ENCODE measurements at places on chromosomes 1 and 21. TPM values are rescaled to one million over a fixed set of nuclear protein-coding genes. Genes with fewer than 3 reads are reported as not detected.

Gene SUSD4
- total RNA-seq = 4.7 TPM

Gene CACNA1E
- 0.93 TPM for total RNA-seq

Gene FAM163A
- 1.5 TPM for total RNA-seq

Gene SH2D1B
- total RNA-seq = not detected

GRCh38 chr1:187991944-187992343 is 1163.2 kb downstream of the PLA2G4A start:
- H3K4me1 ChIP-seq = peaks cover 3% of the 10 kb centered on the region
- DNase-seq = no peak
- no peaks in the 10 kb centered on the region for H3K36me3 ChIP-seq
- no peaks in the 10 kb centered on the region for H3K27me3 ChIP-seq

- no peak overlapping the region for H3K27ac ChIP-seq
- no peak for DNase-seq
- H3K36me3 ChIP-seq = no peaks in the 10 kb centered on the region
- H3K27me3 ChIP-seq = no peaks in the 10 kb centered on the region
- H3K4me3 ChIP-seq = no peak overlapping the region
These were observed 412.1 kb downstream of the DPYD start for GRCh38 chr1:97508653-97509218.

- H3K4me1 ChIP-seq = no peaks in the 10 kb centered on the region
- DNase-seq = no peak
- H3K4me3 ChIP-seq = no peak overlapping the region
These were observed 130.2 kb upstream of the ATP1B1 start for GRCh38 chr1:168976267-168976666.

DNA sequence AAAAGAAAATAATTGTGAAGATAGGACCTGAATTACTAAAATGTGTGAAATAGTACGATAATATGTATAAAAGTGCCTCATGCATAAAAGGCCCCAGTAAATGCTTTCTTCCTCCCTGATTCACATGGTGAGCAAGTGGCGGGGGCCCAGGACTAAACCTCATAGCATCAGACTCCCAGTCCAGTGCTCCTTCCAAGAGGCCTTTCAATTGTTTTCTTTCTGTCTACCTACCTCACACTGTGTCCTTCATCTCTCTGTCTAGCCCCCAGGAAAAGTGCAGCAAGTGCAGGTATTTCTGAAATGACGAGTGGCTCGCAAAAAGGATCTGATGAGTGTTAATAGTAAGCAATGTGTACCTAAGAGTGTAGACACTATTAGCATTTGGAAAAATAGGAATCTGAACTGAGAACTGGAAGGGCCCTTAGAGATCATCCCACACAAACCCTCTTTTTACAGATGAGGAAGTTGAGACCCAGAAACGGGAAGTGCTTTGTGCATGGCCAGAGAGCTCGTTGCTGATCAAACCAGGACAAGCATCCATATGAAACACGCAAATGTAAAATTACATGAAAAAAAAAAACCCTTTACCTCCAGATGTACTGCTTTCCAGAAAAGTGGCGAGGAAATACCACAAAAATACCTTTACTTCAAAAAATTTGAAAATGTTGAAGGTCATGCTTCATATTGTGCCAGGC is 118.2 kb upstream of the HOOK1 start:
- no peak overlapping the region for H3K4me3 ChIP-seq
- peaks cover 22% of the 10 kb centered on the region for H3K4me1 ChIP-seq
- H3K36me3 ChIP-seq = no peaks in the 10 kb centered on the region

DNA sequence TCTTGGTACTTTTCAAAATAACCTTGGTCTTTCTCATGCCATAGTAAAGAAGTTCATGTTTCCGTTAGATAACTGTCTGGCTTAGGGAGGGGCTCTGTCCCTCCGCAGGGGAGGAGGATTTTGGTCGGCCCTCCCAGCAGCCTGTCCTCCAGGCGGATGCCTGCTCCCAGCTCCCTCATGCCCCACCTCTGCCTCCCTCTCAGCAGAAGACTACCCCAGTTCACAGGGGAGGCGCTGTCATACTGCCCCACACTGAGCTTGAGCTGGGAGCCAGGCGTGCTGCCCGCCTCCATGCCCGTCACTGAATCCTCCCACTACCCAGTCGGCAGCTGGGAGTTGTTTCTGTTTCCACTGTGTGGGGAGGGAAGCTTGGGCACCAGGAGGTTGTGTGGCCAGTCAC is 127.3 kb downstream of the CAMTA1 start:
- peaks cover 16% of the 10 kb centered on the region for H3K4me1 ChIP-seq
- H3K27ac ChIP-seq = no peak overlapping the region
- H3K4me3 ChIP-seq = no peak overlapping the region
- no peaks in the 10 kb centered on the region for H3K27me3 ChIP-seq
